ENCODE measurements at places on chromosomes 2 and 18.
A peak's percentile ranks its signal among the peaks of the same experiment; 100 is the strongest.

DNA sequence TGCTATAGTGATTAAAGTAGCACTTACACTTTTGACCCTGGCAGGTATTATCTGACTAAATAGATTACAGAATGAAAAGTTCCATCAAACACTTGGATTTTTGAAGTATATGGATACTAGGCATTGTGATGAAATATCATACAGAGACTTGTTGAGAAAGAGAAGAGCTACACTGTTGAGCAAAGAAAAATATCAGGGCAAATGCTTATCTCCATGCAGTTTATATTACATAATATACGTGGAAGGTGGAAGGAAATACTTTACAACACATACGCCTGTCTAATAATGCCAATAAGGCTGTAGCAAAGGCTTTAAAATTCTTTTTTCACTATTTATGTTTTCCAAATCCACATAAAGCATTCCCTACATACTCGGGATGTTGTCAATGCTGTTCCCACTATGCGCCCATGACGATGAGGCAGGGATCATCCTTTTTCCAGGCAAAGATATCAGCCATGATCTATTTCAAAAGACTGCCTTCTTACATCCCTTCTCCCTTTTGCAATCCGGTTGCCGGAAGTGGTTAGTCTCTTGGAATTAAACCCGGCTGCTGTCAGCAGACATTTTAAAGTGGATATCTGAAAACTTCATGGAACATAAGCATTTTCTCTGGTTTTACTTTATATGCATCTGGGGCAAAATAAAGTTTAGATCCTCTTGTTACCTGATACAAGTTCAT lies 92.6 kb upstream of the ITGA4 start:
- no peak for DNase-seq

DNA sequence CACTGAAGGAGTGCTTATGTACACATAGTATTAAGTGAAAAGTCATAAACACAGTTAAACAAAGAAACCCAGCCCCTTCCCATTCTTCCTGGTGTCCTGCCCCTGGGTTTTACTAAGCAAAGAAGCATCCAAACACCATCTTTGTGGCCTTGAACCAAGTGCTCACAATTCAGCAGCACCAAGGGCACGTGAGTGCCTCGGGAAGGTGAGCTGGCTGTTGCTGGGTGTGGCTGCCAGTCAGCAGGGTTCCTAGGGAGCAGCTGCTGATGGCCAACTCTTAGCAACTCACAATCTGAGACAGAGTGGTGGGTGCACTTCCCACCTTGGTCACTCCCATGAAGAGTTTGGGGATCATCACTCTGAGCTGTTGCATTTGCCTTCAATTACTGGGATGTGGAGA lies 97.7 kb upstream of the PGAP1 start:
- DNase-seq = no peak

DNA sequence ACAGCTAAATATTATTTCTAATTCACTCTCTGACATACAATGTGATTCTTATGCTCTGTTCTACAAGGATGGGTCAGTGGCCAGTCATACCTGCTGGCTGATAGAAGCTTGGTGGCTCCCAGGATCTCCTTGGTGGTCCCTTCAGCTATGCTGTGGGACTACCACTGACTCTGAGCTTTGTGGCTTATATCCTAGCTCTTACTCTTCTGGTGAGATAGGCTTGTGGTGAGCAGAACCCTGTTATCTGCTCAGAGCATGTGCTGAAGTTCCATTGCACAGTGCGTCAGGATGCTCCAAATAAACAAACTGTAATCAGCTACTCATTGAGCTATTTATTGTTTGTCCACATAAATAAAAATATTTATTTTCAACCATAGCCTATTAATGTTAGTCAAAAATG lies 51.7 kb downstream of the MFSD6 start:
- no peak for DNase-seq

- no peak for DNase-seq
Measured at GRCh38 chr2:71466301-71467179, 13.2 kb downstream of the DYSF start.

DNA sequence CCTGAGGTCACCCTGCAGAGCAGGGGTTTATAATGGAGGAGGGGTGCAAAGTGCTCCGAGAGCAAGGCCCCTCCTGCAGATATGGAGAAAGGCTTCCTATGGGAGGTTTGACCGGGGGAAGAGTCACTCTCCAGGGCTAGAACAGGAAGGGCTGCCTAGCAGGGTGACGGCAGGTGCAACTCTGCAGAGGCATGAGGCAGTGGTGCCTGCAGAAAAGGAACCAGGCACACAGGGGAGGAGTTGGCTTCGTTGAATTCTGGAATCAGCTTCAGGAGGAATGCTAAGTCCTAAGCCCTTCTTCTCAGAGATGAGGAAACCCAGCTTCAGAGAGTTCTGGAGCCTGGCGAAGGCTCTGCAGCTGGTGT lies 17.5 kb upstream of the HPCAL1 start:
- no peak for DNase-seq

GRCh38 chr18:54184836-54185235 lies 39.6 kb downstream of the MBD2 start:
- no peak for DNase-seq

DNA sequence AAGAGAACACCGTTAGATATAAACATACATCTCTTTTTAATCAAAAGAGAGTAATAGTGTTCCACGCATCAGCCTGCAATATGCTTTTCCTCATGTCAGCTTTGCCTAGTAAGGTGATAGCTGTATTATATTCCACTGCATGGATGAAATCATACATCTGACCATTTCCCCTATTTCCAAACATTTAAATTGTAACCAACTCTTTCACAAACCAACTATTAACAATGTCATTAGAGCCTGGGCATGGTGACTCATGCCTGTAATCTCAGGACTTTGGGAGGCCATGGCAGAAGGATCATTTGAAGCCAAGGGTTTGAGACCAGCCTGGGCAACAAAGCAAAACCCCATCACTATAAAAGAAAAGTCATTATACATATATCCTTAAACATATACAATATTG lies 284.8 kb downstream of the BCL11A start:
- DNase-seq = no peak

DNA sequence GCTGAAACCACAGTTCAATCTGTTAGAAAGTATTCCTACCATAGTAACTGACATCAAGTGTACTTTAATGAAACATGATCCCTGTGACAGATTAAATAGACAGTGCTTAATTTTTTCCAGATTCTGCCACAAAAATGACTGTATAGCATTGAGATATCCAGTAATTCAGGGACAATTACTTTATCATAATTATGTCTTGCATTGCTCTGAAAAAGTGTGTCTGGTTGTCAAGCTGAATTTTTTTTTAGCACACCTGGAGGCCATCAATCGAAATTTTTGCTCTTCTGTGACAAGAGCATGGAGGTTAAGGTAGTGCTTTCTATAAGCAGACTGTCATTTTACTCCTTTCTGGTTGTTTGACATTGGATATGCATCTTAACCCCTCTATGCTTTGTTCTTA lies 1083.8 kb upstream of the NRXN1 start:
- no peak for DNase-seq

GRCh38 chr2:13121096-13121495 lies 404.4 kb downstream of the TRIB2 start:
- DNase-seq = no peak

DNA sequence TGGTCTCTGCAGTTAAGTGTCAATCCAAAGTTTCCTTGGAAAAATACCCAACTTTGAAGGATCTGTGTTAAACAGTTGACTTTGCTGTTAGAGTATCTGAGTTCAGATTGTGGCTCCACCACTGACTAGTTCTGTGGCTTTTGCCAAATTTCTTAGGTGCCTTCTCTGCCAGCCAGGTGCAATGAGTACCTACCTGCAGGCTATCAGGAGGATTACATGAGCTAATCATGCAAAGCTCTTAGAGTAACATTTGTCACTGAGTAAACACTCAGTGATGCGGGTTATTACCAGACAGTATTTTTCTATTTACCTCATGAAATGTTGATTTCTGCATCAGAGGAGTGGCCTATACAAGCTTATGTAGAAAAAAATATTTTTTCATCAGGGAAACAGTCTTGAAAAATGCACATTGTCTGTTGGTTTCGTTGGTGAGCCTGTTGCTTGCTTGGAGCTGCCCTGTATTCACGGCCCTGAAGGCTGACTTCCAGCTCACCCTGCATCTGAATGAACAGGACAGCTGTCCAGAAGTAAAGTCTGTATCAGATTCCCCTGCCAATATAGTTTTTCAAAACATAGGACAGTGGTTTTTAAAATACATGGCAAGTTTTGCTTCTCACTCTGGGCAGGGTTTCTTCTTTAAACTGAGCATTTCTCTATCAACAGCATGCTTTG lies 235.1 kb downstream of the CDCA7 start:
- peak; percentile 20 for DNase-seq

DNA sequence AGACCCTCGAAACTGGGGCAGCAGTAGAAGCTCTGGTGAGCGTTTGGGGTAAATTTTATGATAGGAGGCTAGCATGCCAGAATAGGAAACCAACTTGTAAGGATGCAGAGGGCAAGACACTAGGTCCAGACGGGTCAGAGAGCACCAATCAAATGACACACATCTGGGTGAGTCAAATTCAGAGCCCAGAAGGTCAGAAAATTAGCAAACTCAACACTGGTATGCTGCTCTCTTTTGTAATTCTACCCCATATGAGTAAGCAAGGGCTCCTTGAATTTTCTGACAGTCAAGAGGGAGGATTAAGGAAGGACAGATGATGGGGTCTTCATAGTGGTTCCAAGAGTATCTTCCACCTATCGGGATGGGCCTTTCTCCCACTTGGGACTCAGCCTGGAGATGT lies 209.8 kb downstream of the BCL2 start:
- DNase-seq = no peak

- DNase-seq = no peak
Measured at GRCh38 chr2:23385351-23385747, 370 bp downstream of the KLHL29 start.

- DNase-seq = no peak
Measured at GRCh38 chr2:207163053-207163755, 2.5 kb downstream of the KLF7 start.

GRCh38 chr2:176202491-176202890 lies 14.0 kb downstream of the HOXD1 start:
- no peak for DNase-seq

- no peak for DNase-seq
Measured at GRCh38 chr2:101740555-101740964, 43.1 kb downstream of the MAP4K4 start.

DNA sequence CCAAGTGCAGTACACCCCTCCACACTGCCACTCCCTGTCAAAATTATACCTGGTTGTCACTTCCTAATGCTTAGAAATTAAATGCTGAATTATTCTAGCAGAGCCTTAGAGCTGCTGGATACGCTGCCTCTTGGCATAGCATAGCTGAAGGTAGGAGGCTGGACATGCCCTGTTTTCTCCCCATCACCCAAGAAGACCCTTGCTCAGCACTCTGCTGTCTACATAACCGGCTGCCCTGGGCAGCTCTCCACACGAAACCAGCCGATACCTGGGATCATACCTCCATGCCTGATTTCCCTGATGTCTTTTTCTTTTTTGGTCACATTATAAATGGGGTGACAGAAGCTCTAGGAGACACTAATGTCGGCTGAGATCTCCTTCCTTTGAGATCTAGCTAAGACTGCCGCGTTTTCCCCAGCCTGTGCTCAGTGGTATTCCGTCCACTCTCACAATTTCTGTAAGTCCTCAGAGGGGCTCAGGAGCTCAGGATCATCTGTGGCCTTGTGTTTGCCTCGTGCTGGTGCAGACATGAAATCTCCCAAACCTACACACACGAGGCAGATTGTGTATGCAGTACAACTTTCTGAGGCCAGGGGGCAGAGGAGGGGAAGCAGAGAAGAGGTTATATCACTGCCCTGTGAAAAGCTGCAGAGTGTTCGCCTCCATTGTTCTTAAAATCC lies 13.5 kb upstream of the ZAP70 start:
- DNase-seq = no peak

- DNase-seq = no peak
Measured at GRCh38 chr2:236541008-236541562, 28.5 kb upstream of the ACKR3 start.
